Activated CD8-positive, alpha-beta memory T cell treated with anti-CD3 and anti-CD28 coated beads for 4 hours (primary cell): ENCODE measurements at places on chromosomes 4 and X.

DNA sequence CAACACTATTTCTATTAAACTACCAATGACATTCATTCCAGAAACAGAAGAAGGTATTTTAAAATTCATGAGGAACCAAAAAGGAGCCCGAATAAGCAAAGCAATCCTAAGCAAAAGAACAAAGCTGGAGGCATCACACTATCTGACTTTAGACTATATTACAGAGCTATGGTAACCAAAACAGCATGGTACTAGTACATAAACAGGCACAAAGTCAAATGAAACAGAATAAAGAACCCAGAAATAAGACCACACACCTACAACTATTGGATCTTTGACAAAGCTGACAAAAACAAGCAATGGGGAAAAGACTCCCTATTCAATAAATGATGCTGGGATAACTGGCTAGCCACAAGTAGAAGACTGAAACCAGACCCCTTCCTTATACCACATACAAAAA lies 122.3 kb downstream of the ITIH6 start:
- DNase-seq: no peak

DNA sequence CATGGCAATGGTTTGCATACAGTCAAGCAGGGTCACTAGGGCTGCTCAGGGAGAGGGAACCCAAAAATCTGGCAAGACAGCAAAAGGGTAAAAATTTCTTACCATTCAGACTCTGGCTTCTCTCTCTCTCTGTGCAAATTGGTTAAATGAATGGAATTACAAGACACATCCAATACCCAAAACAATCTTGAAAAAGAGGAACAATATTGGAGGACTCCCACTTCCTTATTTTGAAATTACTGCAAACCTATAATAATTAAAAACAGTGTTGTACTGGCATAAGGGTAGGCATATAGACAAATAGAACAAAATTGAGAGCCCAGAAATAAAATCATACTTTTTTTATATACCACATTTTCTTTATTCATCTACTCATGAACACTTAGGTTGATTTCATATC lies 24.1 kb downstream of the ETDA start:
- no peak for DNase-seq

DNA sequence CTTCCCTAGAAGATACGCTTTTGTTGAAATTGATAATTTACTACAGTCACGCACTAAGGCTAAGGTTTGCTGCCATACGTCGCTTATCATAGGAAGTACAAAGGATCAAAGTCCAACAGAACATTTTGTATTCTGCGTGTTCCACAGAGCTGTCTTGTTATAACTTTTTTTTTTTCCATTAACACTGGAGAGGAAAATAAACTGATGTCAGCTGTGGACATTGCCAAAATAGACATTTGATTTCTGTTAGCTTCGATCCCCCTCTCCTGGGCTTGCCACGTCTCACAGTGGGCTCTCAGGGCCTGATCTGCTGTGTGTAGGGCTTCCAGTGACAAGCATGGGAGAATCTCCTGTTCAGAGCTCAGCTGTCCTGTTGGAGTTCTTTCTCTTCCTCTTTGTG lies 93.3 kb downstream of the SPATA18 start:
- DNase-seq: no peak

DNA sequence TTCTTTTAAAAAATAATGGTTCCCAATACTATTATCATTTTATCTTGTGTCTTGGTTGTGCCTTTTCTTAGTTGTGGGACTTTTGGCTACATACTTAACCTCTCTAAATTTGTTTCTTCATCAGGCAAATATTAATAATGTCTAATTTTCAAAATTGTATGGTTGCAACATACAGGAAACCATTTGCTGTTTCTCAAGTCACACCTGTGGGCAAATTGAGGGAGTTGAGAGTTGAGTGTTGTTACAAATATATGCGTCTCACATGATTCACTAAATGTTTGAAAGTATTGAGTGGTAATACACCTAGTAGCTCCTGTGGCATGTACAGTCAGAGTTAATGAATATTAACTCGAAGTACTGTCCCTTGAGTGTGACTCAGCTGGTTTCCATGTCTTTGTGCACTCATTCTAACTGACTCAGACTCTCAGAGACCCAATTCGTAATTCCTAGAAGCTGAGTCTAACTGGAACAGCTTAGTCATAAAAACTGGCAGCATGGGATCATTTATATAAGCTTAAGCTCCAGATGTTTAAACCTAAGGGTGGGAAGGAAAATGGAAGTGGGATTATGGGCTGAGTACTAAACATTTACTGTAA lies 802.4 kb downstream of the TRIML1 start:
- no peak for DNase-seq

- DNase-seq: no peak
Observed at GRCh38 chr4:78566834-78567499, 15.4 kb downstream of the ANXA3 start.

GRCh38 chr4:172975651-172976229 lies 192.9 kb upstream of the GALNT7 start:
- DNase-seq: no peak

- DNase-seq: no peak
Observed at GRCh38 chr4:113633467-113633866, 128.1 kb downstream of the CAMK2D start.

- DNase-seq: no peak
Observed at GRCh38 chr4:146282657-146283056, 68.3 kb downstream of the REELD1 start.

DNA sequence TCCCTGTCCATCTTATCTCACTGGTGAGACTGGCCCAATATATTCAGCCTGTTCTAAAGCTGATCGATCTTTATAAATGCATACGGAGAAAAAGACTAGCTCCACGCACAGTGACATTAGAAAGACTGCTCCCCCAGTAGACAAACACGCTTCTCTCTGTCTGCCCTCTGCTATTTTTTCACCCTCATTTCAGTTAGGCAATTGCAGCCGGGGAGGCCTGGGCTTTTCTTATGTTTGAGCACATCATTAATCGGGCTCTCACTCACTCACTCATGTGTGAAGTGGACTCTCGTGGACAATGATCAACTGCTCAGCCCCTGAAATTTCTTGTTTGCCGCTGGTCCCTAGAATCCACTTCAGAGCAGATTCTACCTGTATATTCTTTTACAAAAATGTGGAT lies 824.7 kb upstream of the TENM3 start:
- no peak for DNase-seq

DNA sequence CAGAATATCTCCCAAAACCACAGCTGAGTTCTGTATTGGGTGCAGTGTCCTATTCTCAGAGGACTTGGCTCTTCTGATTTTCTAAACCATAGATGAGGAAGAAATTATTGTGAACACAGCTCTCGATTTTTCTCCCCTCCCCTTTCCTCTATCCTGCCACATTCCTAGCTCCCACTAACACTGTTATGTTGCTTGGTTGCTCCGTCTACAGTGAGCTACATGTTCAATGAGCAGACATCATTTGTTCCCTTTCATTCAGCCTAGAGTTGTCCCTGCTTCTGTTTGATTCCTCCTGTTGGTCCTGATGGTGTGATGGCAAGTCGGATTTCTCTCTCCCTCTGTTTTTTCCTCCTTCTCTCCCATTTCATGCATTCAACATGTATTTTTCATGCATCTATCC lies 65.9 kb downstream of the DIPK2B start:
- DNase-seq: no peak

- no peak for DNase-seq
Observed at GRCh38 chr4:146107587-146108240, 67.8 kb upstream of the LSM6 start.

- DNase-seq: no peak
Observed at GRCh38 chrX:43333543-43333942, 322.6 kb upstream of the MAOA start.

GRCh38 chr4:38516190-38516589 lies 147.8 kb upstream of the KLF3 start:
- no peak for DNase-seq

- DNase-seq: no peak
Observed at GRCh38 chr4:154189346-154189745, 302.3 kb downstream of the DCHS2 start.

DNA sequence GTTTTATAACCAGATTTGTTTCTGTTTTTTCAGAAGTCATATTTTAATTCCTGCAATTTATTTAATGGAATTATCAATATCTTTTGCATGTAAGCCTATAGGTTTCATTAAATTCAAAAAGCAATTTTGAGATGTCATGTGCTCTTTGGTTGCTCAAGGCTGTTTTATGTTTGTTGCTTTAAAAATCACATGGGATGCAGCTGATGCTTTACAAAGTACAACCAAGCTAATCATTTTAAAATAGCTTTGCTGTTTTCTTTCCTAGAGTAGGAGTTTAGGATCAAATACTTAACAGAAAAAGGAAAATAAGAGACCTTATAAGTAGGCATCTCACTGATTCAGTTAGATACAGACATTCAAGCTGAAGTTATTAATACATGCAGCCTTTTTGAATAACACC lies 11.3 kb downstream of the CPEB2 start:
- DNase-seq: no peak
